NCI-H146 (cell line): ENCODE measurements at places on chromosomes 3 and 15.

DNA sequence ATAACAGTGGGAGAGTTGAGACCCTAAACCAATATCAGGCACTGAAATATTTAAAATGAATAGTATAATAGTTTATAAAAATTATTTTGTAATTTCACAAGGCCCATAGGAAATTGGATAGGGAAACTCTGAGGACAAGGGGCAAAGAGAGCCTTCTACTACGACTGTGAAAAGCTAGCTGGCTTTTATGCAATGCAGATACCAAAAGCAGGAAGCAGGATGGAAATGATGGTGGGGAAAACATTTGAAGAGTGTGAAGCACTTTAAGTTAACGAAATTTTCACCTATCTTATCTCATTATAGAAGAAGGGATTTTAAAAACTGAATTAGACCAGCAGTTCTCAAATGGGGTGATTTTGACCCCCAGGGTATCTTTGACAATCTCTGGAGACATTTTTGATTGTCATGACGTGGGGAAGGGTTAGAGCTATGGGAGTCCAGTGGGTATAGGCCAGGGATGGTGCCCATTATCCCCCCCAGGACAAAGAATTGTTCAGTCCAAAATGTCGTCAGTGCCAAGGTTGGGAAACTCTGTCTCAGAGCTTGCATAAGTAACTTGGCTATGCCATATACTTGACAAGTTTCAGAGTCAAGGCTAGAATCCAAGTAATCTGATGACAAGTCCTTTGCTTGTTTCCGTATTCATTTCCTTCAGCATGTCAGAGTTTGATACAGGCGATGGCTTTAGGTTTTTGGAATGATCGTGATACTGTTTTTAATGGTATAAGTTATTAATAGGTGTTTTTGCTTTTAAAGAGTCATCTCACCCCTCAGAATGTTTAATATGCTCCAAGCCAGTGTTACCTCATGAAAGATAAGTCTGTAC is 126.0 kb downstream of the IL5RA start:
- DNase-seq, result no peak

DNA sequence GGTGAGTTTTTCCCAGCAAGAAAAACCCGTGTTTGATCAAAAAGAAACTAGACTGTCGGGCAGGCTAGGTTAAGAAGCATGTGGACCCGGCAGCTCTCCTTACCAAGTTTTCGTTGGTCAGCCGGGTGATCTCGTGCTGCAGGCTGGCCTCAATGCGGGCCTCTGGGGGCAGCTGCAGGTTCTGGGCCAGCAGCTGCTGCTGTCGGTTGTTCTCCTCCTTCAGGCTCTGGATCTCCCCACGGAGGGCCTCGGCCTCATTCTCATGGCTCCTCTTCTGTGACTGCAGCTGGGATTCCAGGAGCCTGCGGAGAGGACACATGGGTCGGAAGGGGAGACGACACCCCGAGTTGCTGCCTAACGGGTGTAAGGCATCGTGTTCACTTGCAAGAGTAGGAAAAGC is 44.5 kb upstream of the MYO5C start:
- no peak for DNase-seq

GRCh38 chr3:142818651-142819050 is 70.2 kb downstream of the PCOLCE2 start:
- DNase-seq, result no peak

- no peak for DNase-seq
These were observed 19.8 kb downstream of the IQSEC1 start for GRCh38 chr3:13053420-13053819.

DNA sequence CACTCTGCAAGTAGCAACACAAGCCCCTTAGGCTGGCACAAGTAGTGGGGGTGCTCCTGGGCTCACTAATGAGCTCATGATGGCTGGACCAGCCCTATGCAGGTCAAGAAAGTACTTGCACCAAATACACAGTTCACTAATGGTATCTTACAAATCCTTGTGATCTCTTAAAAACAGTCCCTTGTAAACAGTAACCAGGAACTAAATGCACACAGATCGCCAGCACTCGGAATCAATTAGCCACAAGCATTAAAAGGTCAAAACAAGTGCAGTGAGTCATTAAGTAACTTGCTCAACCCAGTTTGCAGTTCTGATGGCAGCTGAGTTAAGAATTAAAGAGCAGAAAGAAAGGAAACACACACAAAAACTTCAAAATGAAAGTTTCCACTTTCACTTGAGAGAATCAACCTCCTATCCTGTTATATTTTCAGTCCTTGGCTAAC is 43.2 kb downstream of the ARHGEF3 start:
- no peak for DNase-seq

DNA sequence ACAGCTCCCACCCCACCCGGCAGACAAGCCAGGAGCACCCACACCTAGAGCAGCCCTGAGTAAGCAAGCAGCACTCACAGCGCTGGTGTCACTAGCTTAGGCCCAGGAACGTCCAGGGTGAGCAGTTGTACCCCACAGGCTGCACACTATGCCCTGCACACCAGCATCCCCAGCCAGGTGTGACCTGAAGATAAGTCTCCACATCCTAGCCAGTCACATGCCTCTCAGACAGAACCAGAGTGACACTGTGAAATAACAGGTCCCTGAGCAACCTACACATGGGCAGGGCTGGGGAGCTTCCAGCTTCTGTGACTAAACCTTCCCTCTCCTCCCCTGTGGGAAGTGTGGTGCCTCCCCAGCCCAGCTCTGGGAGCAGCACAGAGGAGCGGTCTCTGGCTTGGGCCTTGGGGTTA is 253.6 kb downstream of the UACA start:
- no peak for DNase-seq

GRCh38 chr3:128807186-128807830 is 72.1 kb upstream of the ACAD9 start:
- DNase-seq, result no peak

DNA sequence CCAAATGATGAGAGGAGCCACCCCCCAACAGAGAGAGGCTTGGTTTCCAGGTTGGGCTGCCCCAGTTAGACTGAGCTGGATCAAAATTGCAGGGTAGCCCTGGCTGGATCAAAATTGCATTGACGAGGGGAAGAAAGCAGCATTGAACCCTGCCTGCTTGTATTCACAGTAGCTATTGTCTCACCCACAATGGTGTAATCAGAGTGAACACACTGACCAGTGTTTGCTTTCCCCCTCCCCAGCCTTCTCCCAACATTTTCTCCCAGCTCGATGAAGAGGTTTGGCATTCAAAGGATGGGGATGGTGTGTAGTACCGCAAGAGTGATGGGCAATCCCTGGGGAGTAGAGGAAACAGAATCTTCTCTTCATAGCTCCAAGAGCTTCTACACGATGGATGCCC is 223.8 kb downstream of the ADAMTS9 start:
- peak; percentile 72 for DNase-seq
